ENCODE measurements at places on chromosomes 7 and 10.

DNA sequence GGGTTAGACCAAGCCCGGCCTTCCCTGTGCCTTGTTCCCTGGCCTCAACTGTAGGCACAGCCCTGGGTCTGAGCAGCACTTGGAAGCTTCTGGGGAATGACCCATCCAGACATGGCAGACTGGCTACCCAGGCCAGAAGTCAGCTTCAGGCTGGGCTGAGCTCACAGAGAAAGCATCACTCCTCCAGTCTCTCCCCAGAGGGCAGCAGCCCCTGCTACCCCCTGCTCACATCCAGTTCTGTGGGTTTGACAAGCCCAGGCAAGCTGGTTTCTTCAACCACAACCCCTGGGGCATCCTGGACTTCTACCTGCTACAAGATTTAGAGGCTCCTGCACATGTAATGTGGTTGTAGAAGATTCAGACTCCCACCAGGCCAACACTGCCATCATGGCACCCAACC lies 9.0 kb downstream of the C10orf71 start:
- DNase-seq = no peak

- no peak for DNase-seq
Measured at GRCh38 chr7:78159545-78159944, 361.0 kb downstream of the PHTF2 start.

GRCh38 chr7:123635551-123636359 lies 19.9 kb upstream of the LMOD2 start:
- peak; percentile 51 for DNase-seq

GRCh38 chr10:110664483-110665420 lies 20.6 kb downstream of the RBM20 start:
- no peak for DNase-seq

DNA sequence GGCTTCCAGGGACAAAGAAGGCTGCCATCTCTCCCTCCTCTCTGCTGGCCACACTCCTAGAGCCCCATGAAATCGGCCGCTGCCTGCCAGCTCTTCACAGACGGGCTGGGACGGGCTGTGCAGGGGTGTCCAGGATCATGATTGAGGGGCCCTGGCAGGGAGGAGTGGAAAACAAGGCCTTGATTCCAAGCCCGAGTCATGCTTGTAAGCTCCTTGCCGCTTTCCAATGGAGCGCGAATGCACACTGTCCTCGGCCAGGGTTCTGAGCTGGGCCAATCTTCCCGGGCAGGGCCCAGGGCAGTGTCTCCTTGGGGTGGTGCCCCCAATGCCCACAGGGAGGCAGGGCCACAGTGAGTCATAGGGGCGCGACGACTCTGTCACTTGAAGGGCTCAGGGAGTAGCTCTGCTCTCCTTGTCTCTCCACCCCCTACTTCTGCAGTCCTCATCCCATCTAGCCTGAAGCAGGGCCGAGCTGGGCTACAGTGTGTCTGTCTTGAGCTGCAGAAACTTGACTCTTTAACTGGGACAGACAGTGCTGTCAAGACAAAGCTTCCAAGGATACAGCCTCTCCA lies 186.2 kb upstream of the SVIL start:
- peak; percentile 12 for DNase-seq

DNA sequence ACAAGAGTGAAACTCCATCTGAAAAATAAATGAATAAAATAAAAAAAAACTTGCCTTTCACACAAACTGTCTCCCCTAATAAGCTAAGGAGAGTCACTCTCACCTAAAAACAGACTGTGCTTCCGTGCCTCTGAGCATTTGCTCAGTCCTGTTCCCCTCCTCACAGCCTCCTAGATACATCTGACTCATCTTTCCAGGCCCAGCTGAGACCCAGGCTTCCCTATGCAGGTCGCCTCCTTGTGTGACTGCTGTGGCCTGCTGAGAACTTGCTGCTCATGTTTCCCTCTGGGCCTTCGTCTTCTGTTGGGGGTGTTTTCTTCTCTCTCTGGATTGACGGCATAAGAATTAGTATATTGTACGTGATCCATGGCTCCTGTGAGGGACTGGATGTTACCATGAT lies 777.7 kb downstream of the LRMDA start:
- DNase-seq = no peak

- no peak for DNase-seq
Measured at GRCh38 chr10:105855791-105856190, 1214.7 kb downstream of the SORCS3 start.

- DNase-seq = peak; percentile 92
Measured at GRCh38 chr10:102133373-102134195, 744 bp downstream of the PPRC1 start.

DNA sequence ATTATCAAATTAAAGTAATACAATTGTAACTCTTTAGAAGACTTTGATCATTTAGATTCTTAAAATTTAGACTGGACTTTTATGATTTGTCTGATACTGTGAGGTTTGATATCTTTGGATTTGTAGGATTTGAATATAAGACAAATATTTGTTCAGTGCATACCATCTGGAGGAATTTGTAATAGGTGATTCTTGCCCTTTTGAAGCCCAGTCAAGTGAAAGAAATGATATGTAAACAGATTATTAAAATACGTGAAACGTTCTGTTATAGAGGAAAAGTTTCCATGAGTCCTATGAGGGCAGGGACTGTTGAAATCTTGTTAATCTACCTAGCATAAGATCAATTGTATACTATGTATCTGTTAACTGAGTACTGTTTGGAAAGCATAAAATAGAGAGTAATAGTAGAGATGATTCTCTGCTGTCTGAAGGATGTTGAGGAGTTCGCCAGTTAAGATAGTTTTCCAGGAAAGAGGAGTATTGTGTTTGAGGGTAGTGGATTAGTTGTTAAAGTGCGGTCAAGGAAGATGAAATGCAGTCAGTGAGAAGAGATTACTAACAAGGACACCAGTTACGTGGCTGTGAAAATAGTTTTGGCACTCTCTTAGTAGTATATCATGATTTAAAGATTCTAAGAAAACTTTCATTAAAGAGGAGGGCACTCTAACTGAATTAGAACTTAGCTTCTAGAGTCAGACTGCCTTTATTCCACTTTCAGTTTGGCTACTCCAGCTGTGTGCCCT lies 14.4 kb downstream of the PDCD4 start:
- DNase-seq = no peak

DNA sequence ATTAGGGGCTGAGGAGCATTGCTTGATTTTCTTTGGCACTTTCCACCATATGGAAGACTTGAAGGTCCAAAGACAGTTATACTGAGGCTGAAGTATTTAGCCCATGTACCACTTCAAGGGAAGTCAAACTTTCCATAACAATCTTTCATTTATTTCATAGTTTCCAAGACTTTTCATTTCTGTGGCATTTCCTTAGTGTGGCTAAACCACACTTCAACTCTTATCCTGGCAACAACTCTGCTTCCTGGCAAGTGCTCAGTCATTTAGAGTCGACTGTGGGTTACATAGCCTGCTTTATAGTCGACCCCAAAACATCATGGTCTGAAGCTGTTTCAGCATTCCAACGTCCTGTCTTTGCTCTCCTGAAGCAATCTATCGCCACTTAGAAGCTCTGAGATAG lies 343.0 kb upstream of the SEMA3D start:
- peak; percentile 16 for DNase-seq

GRCh38 chr10:95896071-95896850 lies 11.5 kb upstream of the CC2D2B start:
- peak; percentile 62 for DNase-seq

- DNase-seq = no peak
Measured at GRCh38 chr7:48734695-48735406, 189.5 kb upstream of the CDC14C start.

DNA sequence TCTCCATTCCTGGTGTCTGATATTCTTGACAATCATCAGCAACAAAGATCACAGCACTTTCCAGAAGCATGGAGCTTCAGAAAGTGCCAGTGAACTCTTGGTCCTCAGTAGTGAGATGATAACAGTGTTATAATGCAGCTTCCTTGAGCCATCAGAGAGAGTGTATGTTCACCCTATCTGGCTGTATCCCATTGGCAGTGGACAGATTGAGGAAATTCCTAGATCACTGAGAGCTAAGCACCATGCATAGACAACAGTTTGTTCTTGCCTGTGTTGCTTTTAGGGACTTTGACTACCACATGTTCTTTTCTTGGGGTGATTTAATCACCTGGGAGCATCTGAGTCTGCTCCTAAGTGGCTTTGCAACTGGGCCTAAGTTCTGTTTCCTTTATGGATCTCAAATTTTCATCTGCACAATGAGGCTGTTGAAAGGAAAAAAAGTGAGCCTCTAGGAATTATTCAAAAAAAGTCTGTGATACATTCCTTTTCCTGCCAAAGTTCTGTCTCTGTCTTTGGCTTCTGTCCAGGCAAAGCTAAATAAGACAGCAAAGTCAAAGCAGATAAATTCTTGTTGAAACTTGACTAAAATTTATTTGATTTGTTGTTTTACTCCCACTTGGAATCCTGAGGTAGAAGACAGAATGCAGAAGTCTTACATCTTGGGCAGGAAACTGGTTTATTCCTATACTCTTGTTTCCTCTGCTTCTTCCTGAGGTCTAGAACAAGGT lies 14.5 kb upstream of the ZNF282 start:
- DNase-seq = no peak

DNA sequence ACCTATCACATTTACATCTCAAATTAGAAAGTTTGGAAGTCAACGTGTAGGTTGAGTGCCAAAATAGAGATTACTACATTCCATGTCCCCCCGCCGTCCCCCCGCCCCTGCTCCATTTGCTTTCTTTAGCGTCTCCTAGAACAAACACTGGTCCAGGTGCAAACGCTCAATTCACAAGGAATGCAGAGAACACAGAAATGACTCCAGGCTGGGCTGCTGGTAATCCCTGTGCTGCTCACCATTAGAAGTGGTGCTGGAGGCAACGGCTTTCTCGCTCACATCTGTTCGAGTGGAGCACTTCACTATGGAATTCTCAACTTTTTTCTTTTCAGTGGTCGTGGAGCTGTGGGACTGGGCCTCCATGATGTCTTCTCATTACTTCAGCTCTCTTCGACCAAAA lies 14.1 kb downstream of the GLI3 start:
- DNase-seq = no peak

GRCh38 chr7:113141803-113142202 lies 23.4 kb upstream of the SMIM30 start:
- no peak for DNase-seq

DNA sequence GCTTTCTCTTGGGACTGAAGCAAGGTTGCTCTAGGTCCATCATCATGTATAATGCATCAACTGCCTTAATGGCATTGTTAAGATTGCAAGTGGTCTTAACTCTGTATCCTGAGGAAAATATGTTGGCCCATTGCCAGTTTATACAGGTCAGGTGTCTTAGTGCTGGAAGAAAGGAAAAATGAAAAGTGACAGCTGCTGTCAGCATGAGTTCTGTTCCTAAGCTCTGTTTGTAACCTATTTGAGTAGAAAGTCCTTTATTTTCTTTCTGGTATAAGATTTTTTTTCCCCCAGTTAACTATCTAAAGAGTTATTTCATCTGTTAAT lies 127.2 kb downstream of the SRI start:
- no peak for DNase-seq

GRCh38 chr10:103605359-103606096 lies 112.0 kb downstream of the NEURL1 start:
- peak; percentile 78 for DNase-seq

- DNase-seq = peak; percentile 52
Measured at GRCh38 chr10:29119374-29119773, 169.5 kb upstream of the LYZL1 start.

DNA sequence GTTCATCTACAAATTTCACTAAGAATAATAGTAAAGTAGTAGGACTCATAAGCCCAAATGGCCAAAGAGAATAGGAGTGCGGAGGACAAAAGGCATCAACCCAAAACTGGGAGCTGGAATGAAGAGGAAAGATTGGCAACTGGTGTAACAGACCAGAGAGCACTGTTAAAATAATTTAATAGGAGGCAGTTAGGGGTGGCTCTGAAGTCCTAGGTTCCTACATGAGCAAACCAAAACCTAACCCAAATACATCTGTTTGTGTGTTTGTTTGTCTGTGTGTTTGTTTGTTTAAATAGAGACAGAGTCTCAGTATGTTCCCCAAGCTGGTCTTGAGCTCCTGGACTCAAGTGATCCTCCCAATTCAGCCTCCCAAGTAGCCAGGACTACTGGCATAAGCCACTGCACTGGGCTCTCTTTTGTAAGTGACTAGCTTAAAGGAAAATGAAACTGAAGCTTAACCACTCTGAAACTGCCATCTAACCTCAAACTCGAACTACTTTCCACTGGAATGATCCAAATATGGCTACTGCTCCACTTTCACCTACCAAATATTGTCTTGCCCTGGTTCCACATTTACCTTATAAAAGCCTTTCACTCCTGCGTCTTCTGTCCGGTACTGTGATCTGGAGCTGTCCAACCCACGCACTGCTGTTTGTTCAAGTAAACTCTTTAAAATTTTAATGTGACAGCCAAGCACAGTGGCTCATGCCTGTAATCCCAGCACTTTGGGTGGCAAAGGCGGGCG lies 94.9 kb downstream of the AKR1D1 start:
- DNase-seq = no peak

GRCh38 chr7:94633014-94633341 lies 23.0 kb downstream of the SGCE start:
- no peak for DNase-seq

- no peak for DNase-seq
Measured at GRCh38 chr7:150307904-150308303, 15.3 kb upstream of the LRRC61 start.

DNA sequence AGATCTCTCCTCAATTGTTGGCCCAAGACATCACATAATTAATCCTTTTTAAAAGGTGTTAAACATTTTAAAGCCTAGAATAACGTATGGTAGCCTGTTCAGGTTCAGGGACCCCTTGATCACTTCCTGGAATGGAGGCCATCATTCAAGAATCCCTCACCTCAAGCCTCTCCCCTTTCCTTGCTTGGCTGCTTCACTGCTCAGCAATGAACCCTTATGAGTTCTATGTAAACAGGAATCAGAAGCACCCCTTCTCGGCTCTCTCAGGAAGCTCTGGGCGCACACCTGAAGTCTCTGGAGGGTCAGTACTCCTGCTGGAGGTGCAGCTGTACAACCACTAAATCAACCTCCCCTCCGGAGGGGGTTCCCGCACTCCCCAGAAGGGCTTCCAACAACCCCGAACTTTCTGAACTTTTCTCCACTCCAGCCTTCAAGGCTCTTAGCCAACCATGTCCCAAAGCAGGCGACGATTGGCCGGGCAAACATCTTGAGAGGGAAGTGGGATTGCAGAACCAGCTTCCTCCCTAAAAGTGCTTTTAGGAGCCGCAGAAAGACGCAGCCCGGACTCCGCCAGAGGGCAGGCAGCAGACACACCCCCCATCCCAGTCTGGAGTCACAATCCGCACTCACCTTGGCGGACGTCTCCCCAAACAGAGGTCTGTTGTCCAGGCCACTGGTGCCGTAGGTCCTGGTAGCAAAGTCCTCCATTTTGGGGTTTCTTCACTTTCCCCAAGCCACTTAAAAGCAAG lies 562 bp downstream of the TMEM243 start:
- DNase-seq = peak; percentile 68
